ENCODE measurements at places on chromosomes 13 and 19.

- DNase-seq, result no peak
These were observed 17.9 kb downstream of the UBAC2 start for GRCh38 chr13:99218545-99218944.

GRCh38 chr13:98094678-98095266 is 48.1 kb upstream of the FARP1 start:
- DNase-seq, result no peak

- no peak for DNase-seq
These were observed 43.2 kb upstream of the TSHZ3 start for GRCh38 chr19:31392464-31392863.

DNA sequence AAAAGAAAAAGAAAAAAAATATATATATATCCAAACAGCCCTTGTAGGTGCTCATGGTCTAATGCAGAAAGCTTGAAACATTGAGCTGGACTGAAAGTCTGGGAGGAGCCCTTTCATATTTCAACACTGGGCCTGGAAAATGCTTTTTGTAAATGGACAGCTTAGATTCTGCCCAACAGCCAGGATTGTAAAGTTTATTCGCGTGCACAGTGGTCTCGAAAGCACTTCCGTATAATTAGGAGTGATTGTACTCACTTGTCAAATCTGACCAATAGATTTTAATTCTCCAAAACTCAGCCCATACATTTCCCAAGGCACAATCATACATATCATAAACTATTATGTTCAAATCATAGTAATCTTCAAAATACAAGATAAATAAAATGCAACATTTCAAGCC is 260.1 kb downstream of the COL4A1 start:
- no peak for DNase-seq

- no peak for DNase-seq
These were observed 222.4 kb downstream of the TDRD3 start for GRCh38 chr13:60619461-60619860.

DNA sequence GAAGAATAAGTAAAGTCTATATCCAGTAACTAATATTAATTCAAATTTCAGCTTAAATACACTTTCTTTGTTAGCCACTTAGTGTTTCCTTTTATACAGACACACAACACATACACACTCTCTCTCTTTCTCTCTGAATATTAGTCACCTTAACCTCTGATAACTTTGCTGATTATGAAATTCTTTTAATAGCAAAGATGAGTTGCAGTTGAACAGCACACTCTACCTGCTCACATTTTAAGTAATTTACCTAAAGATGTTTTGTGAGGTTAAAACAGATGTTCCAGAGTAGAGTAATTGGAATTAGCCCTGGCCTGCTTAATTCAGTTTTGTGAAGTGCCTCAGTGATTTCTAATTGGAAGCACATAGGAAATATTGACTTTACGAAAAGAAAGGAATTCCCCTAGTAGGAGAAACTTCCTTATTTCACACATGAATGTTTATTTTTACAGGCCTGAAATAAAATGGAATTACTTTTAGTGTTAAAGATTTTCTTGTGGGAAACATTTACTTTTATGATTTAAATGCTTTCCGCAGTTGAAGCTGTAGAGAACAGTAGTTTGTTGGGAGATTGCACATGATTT is 184.3 kb downstream of the MYO16 start:
- DNase-seq, result no peak

GRCh38 chr19:17450264-17451075 is 2.0 kb upstream of the TMEM221 start:
- DNase-seq, result no peak

DNA sequence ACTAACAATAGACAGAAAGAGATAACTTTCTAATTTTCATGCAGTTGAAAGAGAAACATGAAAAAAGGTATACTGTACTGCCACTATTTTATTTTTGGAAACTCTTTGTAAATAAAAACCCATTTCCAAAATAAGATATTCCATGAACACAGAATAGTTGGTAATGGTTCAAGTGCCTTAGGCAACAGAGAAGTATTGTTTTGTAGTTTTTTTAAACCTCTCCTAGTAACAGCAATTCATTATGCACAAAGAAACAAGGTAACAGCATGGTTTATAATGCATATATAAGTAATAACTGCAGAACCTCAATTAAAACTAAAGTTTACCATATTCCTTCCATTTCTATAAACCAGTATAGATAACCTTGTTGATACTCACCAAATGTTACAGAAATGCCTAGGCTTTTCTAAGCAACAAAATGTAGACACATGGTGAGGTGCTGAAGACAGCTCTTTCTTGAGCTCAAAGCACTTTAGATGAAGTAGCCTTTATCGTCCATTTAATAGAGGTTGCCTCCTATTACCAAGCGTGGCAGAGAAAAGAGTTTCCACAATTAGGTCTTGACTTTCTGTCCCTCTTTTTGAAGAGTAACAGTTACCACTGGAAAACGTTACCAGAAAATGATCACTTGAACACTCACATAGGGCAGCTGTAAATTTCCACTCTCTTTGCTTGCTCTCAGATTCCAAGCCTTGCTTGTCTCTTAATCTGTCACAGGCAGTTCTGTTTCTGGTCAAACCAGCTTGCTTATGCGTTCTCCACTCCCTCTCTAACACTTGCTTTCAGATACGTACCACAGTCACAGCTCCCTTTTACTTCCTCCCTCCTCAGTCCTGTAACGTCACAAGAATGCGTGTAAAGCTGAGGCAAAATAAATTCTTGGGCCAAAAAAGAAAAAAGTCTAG is 42.9 kb downstream of the CAB39L start:
- no peak for DNase-seq

- DNase-seq, result no peak
These were observed 40.6 kb downstream of the PHF11 start for GRCh38 chr13:49536144-49536873.

DNA sequence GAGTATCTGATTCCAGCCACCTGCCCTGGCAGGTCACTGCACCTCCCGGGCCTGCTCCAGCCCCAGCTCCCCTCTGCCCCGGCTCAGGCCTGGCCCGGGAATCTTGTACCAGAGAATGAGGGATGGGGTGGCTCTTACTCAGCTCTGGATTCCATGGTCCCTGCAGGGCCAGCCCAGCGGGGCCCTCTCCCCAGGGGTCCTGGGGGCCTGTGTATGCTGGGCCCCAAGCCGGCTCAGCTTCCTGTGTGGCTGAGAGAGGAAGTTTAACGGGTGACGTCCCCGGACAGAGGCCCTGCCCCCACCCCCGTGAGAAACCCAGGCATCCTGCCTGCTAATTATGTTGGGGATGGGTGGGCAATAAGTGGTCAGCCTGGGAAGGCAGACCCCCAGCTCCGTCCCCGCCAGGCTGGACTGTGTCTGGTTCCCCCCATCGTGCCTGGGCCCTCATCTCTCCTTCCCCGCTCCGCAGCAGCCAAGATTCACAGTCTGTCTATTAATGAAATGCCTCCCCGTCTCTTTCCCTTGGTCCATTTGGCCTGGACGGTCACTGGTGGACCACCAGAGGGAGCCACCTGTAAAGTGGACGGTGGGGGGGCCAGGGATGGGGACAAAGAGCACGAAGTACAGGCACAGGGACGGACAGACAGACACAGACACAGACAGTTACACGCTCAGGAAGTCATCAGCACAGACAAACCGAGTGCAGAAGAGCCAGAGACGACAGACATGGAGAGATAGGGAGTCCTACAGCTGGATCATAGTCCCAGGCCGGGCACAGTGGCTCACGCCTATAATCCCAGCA is at the start of gene DENND1C:
Gene DENND1C (minus strand): TSS at position 247 of the 802 bp plus-strand sequence. CDS start 92 bp downstream, at position 155.
- no peak for DNase-seq

GRCh38 chr13:73136776-73137175 is 78.0 kb downstream of the KLF5 start:
- DNase-seq, result no peak

DNA sequence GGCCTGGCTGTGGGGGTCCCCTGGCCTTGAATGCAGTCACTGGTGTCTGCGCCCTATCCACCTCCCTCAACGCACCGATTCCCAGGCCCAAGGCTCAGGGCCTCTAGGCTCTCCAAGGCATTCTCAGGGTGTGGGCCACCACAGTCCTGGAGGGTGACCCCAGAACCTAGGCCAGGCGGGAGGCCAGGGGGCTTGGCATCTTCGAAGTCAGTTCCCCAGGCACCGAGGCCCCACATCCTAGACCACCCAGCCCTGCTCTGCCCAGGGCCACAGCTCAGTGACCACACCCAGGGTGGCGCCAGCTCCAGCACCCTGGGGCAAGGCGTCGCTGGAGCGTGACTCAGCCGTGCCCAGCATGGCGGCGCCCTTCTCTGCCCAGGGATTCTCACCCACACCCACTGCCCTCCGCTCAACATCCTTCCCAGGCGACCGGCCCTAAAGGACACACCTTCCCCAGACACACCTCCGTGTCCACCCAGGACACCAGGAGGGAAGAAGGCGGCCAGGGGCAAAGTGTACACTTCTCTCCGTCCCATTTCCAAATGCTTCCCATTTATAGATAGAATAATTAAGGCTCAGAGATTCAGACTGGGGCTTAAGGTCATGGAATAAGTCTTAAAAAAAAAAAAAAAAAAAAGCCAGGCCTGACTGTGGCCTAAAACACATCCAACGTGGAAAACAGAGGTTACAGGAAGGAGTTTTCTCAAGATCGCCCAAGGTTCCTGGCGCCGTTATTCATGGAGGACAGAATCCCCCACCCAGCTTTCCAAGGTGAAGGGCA is 36.4 kb upstream of the NANOS3 start:
- DNase-seq, result no peak

DNA sequence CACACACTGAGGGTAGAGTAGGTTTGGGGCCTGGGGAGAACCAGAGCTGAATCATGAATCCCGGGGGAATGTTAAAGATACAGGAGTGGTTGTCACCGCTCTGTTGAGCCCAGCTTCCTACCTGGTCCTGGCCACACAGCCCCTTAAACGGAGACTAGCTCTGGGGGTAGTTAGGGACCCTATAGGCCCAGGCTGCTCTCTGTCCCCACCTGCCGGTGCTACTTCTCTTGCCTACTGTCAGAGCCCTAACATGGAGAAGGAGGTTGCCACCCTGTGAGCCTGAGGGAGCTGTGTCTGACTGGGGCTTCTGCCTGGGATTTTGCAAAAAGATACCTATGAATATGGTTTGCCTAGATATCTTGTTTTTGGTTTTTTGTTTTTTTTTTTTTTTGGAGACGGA is 36.6 kb upstream of the ZNF429 start:
- no peak for DNase-seq

GRCh38 chr19:14530005-14530348 is 583 bp downstream of the TECR start:
- DNase-seq, result no peak

DNA sequence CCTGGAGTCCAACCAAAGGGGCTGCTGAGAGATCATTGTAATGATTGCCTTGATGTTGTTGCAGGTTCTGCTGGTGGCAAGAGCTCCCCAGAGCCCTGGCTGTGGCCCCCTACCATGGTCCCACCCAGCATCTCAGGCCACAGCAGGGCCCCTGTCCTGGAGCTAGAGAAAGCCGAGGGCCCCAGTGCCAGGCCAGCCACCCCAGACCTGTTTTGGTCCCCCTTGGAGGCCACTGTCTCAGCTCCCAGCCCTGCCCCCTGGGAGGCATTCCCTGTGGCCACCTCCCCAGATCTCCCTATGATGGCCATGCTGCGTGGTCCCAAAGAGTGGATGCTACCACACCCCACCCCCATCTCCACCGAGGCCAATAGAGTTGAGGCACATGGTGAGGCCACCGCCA is 15.5 kb downstream of the NCAN start:
- no peak for DNase-seq

GRCh38 chr13:51327961-51328360 is 11.5 kb upstream of the SERPINE3 start:
- no peak for DNase-seq

Measured in NCI-H1694 (cell line).